ENCODE measurements at places on chromosomes 4 and X.
A peak's percentile ranks its signal among the peaks of the same experiment; 100 is the strongest.

DNA sequence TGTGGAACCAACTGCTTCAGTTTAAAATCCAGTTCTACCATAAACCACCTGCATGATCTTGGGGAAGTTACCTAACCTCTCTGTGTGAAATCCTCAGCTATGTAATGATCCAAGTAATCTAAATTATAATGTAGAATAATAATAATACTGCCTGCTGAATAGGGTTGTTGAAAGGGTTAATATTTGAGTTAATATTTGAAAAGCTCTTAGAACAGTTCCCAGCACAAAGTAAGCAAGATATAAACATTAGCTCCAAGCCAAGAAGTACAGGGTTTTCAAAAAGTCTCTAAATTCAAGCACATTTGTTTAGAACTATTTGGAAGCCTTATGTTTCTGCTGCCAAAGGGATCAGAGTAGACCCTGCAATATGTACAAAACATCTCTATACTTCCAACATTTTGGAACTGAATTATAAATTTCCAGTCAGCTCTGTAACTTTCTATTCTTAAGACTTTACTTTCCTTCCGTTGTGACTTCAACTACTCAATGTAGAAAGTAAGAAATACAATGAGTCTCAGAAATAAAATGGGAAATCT lies 76.7 kb upstream of the FAM9C start:
- DNase-seq, result no peak

DNA sequence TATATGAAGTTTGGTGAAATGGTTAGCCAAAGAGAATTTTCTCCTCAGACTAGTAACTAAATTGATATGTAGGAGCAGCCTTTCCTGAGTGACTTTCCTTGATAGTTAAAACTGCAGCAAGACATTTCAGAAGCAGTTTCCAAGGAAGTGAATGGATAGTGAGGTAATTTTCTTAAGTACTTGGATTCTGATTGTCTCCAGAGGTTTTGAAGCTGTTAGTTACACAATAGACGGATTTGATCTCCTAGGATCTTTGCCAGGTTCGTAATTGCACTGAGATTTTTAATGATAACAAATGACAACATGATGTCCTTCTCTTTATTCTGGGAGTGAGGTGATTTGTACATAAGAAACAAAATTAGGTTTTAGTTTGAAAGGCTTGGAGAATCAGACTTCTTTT lies 29.2 kb downstream of the PRRG1 start:
- DNase-seq, result no peak

DNA sequence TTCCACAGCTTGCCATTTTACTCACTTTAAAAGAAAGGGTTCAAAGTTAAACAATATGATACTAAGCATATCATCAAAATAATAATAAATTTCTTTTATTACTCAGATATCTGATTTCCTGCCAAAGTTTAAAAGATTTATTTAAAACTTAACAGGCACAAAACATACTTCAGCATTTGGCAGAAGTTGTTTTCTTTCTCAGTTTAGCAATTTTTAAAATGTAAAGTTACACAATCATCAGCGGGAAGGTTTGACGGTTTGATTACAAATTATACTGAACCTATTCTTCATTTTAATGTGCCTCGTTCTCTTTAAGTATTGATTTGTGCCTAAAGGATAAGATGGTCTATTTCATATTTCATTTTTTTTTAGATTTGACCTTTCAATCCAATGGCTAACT lies 227.2 kb downstream of the APBB2 start:
- no peak for DNase-seq

DNA sequence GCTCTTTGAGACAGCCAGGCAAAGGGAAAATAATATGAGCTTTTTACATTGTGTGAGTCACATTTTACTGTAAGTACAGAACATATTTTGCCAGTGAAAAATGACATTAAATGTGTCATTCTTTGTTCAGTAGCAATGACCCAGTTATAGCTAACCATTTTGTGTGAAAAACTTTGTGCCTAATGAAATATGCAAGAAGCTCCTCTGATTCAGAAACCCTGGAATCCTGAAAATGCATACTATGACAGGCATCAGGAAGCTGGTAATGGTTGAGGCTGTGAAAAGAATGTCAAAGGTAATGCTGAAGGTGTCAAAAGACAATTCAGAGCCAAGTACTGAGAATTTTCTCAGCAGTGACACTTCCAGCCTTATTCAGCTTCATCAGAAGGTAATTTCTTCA lies 549.5 kb upstream of the SMIM31 start:
- DNase-seq, result no peak

DNA sequence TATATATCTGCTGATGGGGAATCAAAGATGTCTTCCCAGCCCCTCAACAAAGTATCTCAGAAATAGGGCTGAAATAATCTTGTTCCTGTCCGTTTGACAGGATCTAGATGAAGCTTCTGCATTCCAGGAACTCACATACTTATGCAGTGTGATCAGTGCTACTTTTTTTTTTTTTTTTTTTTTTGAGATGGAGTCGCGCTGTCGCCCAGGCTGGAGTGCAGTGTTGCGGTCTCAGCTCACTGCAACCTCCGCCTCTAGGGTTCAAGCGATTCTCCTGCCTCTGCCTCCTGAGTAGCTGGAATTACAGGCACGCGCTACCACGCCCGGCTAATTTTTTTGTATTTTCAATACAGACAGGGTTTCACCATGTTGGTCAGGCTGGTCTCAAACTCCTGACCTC lies 36.4 kb downstream of the DHX15 start:
- no peak for DNase-seq

DNA sequence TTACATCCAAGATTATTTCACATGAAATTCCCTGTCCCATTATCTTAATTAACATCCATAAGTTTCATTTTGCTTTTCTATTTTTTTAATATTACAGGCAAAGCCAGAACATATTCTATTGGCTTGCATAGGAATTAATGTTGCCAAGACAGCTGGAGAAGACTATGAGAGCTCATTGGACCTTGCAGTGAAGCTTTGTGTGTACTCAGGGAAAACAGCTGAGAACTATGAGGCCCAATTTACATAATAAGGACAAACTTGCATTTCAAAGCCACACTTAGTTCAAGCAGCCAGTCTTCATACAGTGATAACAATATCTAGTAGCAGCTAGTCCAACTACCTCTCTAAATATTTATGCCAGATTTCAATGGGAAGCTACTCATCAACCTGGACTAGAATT lies 134.4 kb downstream of the DDX53 start:
- no peak for DNase-seq

- DNase-seq, result no peak
Observed at GRCh38 chr4:138256608-138257007, 14.5 kb upstream of the SLC7A11 start.

DNA sequence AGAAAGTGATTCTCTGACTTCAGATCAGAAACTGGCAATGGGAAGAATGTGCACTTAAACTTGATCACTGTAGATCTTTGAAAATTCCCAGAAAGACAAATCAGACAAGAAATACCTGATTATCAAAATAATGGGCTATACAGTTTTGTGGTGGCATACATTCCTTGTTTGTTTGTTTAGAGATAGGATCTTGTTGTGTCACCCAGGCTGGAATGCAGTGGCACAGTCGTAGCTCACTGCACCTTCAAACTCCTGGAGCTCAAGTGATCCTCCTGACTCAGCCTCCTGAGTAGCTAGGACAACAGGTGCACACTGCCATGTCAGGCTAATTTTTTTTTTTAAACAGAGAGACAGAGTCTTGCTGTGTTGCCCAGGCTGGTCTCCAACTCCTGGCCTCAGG lies 81.0 kb upstream of the SPRY1 start:
- DNase-seq, result no peak

GRCh38 chr4:9970399-9971011 lies 50.8 kb downstream of the SLC2A9 start:
- no peak for DNase-seq

DNA sequence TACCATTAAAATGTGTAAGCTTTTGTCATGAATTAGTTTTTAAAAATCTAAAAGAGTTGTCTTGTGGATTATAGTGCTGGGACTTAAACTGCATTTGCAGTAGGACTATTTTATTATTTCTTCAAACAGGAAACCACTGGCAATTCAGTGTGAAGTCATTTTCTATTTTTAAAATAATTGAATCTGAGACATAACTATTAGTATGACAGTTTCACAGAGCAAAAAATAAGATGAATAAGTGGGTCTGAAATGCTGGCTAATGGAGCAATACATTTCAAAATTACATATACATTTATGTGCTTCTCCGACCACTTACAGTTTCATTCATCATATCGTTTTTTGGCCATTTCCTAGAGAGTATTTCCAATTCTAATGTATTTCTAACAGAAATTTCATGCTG lies 75.3 kb upstream of the RAPGEF2 start:
- no peak for DNase-seq

DNA sequence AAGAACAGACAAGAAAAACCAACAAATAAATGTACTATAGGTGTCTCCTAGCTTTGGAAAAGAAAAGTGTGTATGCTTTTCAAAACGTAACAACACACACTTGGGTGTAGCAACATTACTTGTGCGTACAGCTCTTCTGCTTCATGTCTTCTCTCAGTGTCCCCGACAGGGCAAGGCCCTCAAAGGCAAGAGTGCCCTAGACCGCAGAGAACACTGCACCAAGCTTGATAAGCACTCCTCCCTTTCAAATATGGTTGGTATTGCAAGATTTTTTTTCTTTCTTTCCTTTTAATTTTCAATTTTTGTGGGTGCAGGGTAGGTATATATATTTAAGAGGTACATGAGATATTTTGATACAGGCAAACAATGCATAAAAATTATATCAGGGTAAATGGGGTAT lies 106.8 kb downstream of the EIF4E start:
- DNase-seq, result no peak

GRCh38 chr4:3223956-3224748 lies 24.8 kb upstream of the MSANTD1 start:
- no peak for DNase-seq

GRCh38 chr4:25457053-25457715 lies 80.1 kb downstream of the ANAPC4 start:
- DNase-seq, result no peak

DNA sequence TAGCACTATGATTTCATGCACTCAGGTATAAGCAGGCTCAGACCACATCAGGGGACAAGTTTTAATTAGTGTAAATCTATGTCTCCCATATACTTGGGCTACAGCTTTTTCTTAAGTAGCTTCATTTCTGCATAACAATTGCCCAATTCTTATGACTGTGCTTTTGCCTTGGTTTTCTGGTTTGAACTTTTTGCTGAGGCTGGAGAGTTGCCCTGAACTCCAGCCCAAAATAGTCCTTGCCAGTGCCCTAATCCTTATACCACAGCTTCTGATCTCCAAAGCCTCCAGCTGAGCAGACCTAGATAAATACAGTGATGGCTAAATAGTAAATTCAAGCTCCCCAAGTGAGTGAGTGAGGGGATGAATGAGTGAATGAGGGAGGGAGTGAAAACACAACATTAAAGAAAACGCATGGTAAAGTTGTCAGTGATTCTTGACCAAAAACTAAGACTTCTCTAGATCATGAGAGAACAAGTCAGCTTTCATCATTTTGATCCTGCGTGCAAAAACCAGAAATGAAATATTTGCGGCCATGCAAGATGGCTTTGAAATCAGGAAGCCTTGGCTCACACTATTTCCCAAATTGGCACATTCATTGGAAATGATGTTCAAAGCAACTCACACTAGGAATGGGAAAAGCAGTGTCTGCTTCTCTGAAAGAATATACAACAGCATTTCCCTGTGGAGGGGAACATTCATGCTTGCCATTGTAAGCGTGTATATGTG lies 437.1 kb upstream of the CTSO start:
- DNase-seq, result no peak

GRCh38 chrX:41333744-41334362 lies at the start of gene DDX3X:
TSS of gene DDX3X (plus strand) at chrX:41334162. CDS start at chrX:41334253, 91 bp downstream.
- peak; percentile 93 for DNase-seq

GRCh38 chrX:39983715-39984114 lies 114.0 kb downstream of the BCOR start:
- DNase-seq, result no peak

GRCh38 chrX:132216283-132216682 lies 3.0 kb downstream of the RAP2C start:
- no peak for DNase-seq
